ENCODE measurements at places on chromosomes 12 and 14.
A peak's percentile ranks its signal among the peaks of the same experiment; 100 is the strongest.

- DNase-seq, result no peak
Measured at GRCh38 chr14:105126126-105126980, 42.2 kb downstream of the JAG2 start.

DNA sequence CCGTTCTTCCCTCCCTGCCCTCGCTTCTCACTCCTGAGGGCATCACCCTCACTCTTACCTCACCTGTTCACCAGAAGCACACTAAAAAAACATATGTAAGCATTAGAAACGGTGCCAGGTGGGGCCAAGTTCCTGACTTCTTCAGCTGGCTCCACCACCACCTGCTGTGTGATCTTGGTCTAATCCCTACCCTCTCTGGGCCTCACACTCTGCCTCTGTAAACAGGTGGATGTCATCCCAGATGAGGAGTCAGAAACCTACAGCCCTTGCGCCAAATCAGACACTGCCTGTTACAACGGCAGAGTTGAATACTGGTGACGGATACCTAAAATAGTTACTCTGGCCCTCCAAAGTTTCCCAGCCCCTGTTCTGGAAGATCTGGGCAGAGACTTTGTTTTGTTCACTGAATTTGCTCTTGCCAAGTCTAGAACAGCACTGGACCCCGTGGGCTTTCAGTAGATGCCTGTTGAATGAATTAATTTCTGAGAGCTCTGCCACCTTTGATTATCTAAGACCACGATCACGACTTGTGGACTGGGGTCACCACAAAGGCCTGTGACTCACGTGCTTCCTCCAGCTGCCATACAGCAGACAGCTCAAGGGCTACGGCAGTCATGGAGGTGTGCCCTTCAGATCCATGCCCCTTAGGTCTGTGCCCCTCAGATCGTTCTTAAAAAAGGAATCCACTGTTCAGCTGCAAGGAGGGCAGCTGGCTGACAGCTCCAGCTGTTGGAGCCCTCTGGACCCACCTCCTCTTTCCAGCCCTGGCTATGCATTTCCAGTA is 71.9 kb downstream of the GSC start:
- no peak for DNase-seq

GRCh38 chr12:1605129-1606020 is 11.0 kb upstream of the FBXL14 start:
- no peak for DNase-seq

DNA sequence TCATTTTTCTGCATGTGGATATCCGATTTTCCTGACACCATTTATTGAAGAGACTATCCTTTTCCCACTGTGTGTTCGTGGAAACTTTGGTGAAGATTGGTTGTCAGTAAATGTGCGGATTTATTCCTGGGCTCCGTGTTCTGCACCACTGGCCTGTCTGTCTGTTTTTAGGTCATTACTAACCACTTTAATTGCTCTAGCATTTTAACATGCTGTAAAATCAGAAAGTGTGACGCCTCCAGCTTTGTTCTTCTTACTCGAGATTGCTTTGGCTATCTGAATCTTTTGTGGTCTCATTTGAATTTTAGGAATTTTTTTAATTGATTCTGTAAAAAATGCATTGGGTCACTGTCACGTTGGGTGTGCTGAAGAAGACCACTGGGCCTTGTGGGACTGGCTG is 1458.7 kb downstream of the AACS start:
- DNase-seq, result no peak

GRCh38 chr12:122063694-122064024 is 14.9 kb upstream of the MLXIP start:
- no peak for DNase-seq

GRCh38 chr14:64467101-64467500 is 1.8 kb downstream of the AKAP5 start:
- DNase-seq, result no peak

DNA sequence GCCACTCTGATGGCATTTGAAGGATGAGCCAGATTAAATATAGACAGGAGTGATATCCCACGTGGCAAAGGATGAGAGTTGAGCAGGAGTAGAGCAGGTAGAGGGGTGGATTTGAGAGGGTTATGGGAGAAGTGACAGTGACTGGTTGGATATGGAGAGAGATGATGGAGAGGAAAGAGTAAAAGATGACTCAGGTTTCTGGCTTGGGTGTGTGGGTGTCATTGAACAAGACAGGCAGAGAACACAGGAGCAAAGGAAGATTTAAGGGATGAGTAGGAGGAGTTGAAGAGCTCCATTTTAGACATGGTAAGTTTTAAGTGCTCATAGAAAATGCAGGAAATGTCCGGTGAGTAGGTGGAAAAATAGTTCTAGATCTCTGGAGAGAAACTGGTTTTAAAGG is 136.9 kb downstream of the EGLN3 start:
- no peak for DNase-seq

DNA sequence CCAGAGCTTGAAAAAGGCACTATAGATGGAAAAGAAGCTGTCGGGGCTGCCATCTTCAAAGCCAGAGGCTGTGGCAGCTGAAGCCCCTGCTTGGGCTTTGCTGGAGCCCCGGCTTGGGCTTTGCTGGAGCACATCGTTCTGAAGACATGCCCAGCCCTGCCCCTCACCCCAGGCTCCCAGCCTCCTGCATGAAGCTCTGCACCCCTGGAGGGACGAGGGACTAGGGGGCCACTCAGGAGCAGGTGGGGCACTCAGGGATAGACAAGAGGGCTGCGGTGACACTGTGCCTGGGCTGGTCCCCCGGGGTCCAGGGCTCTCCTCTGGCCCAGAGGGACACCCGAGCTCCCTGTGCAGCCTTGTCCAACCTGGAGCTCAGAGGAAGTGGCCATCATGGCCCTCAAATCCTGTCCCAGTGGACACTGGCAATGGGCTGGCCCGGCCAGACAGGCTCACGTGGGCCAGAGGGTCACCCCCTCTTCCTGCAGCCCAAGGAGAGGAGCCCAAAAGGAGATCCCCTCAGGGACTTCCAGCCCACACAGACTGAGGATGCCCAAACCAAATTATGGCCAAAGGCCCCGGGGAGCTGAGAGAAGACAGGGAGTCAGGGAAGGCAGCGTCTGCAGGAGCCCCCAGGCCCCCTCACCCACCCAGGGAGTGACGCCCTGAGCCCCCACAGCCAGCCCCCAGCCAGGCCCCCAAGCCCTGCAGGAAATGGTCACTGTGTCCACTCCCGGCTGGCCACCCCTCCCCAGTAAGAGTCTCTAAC is 23.1 kb upstream of the C14orf180 start:
- no peak for DNase-seq

DNA sequence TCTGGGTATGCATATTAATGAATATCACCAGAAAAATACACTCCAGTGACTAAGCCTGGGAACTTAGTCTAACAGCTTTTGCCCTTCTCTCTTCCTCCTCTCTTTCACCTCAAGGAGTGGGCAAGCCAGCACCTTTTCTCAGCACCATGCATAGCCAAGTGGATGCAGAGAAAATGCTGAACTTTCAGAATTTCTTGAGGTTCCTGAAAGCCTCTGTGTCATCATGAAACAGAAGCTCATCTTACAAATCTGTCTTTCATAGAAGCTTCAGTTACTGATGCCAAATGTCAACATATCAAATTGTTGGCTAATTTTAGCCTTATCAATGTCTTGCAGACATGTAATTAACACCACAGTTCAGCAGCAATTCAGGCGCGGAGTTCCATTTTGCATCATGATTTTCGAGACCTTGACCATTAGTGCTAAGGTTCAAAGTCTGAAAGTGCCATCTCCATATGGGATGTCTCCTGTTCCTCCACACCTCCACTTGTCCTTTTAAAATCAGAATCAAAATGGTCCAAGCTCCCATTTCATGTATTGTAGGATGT is 51.1 kb upstream of the RPH3A start:
- no peak for DNase-seq

DNA sequence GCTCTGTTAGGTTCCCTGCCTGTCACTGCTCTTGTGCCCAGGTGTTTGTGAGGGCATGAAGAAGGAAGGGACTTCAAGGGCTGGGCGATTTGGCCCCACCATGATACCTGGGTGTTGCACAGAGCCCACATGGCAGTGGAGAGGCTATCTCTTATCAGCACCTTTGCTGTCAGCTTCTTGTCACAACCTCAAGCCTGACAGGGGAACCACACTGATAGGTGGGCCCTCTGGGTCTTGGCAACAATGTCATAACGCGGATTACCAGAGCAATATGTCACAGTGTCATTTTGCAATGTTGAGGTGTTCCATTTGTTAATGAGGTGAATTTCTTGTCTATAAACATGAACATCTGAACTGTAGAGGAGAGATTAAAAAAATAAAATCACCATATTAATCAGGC is 22.9 kb upstream of the CACNA1C start:
- no peak for DNase-seq

- peak; percentile 18 for DNase-seq
Measured at GRCh38 chr14:101876555-101876938, 87.8 kb upstream of the DYNC1H1 start.

GRCh38 chr14:82595466-82595865 is 1061.8 kb upstream of the SEL1L start:
- no peak for DNase-seq

GRCh38 chr12:121227294-121227693 is 17.4 kb downstream of the P2RX4 start:
- no peak for DNase-seq

GRCh38 chr12:64826234-64826633 is 1.8 kb downstream of the TBC1D30 start:
- DNase-seq, result no peak

- DNase-seq, result no peak
Measured at GRCh38 chr12:22339691-22340090, 5.2 kb upstream of the ST8SIA1 start.

DNA sequence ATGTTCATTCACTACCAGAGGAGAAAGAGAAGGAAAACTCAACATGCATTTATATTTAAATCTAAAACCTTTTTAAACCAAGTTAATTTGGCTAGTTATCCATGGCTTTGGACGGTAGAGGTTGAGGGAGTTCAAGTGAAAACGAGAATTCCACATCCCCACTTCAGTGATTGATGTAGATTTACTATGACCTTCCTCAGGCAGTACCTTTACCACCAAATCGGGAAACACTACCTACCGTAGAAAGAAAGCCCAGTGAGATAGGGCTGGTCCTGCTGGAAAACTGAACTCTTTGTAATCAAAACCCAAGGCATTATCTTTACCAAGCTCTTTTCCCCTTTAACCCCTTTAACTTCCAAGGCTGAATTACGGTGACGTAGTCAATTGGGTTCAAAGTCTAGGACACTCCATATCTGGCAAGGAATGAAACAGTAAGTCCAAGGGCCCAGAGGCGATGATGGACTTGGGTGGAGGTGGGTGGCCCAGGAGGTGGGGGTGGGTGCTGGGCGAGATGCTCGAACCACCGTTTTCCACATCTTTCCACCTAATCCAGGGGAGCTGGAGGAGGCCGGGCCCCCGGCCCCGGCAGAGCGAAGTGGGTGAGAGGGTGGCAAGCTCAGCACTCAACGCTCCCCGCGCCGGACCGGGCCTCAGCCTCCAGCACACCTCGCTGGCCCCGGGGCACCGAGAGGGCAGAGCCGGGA is 618 bp downstream of the SEC23A start:
- DNase-seq, result no peak

DNA sequence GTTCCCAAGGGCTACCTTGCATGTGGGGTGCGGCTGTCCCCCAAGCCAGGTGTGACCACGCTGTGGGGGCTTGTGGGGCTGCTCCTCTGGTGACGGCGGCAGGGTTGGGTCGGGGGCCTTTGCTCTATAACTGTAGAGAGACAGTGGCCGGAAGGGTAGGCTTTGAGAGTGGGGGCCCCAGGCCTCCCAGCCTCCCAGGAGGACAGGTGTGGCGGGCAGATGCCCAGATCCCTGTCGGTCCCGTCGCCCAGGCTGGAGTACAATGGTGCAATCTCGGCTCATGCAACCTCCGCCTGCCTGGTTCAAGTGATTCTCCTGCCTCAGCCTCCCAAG is 2.7 kb upstream of the GPR132 start:
- no peak for DNase-seq

DNA sequence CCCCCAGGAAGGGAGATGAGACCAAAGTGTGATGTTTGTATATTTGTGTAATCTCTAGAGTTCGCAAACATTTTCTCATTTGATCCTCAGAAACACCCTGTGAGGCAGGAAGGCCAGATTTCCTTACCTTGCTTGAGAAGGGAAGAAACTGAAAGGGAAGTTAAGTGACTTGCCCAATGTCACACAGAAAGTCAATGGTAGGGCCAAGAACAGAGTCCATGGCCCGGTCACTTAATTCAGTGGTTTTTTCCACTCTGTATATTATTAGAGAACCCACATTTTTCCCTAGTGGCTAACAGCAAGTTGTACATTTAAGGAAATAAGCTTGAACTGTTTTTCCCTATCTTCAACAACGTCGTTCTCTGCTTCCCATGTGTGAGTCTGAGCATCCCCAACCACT is 25.6 kb upstream of the CHPT1 start:
- no peak for DNase-seq

GRCh38 chr12:68268967-68269366 is 15.6 kb upstream of the IL22 start:
- DNase-seq, result no peak

DNA sequence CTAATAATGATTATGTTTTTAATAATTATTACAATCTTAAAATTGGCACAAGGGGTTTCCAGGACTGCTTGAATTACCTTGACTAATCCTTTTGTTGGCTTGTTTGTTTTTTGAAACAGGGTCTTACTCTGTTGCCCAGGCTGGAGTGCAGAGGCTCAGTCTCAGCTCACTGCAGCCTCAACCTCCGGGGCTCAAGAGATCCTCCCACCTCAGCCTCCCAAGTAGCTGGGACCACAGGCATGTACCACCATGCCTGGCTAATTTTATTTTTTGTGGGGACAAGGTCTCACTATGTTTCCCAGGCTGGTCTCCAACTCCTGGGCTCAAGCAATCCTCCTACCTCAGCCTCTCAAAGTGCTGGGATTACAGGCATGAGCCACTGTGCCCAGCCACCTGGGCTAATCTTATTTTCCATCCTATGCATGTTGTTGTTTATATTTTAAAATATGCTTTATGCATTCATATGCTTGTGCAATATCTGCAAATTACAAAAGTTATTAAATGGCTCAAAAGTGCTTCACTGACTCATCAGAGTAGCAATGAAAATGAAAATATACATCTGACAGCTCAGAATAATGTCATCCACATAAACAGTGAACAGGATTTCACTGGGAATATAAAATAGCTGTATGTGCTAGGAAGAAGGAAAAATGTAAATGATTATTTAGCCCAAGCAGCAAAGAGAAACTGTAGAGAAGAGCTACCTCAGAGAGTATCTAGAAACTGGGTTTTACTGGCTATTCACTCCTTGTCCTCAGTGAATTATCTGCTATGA is 24.8 kb upstream of the PLEKHG6 start:
- DNase-seq, result no peak

DNA sequence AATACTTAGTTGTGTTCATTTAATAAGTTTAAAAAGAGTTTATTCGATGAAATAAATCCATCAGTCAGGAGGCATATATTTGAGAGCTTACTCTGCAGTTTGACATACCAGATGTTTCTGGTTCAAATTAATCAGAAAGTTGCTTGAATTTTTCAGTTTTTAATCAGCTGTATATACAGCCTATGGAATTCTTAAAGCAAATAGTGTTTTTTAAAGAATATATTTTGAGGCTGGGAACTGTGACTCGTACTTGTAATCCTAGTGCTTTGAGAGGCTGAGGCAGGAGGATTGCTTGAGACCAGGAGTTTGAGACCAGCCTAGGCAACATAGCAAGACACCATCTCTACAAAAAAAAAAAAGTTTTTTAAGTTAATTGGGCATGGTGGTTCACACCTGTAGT is 112.1 kb downstream of the MON2 start:
- DNase-seq, result no peak

GRCh38 chr12:104538891-104539462 is 82.2 kb downstream of the CHST11 start:
- DNase-seq, result no peak

- DNase-seq, result no peak
Measured at GRCh38 chr14:56100556-56100955, 17.7 kb upstream of the PELI2 start.

Measured in activated T-helper 1 cell treated with anti-CD3 and anti-CD28 coated beads, Interleukin-2, amount 50 U/mL, for 16 hours (primary cell).